Mesothelial cell of epicardium (in vitro differentiated cells): ENCODE measurements at places on chromosomes 5 and 9.

- no peak for DNase-seq
These were observed 71.6 kb downstream of the PKD2L2 start for GRCh38 chr5:137960819-137961218.

GRCh38 chr9:113640418-113640817 lies 176.9 kb downstream of the RGS3 start:
- no peak for DNase-seq

GRCh38 chr5:159907689-159908590 lies 8.3 kb upstream of the ADRA1B start:
- no peak for DNase-seq

DNA sequence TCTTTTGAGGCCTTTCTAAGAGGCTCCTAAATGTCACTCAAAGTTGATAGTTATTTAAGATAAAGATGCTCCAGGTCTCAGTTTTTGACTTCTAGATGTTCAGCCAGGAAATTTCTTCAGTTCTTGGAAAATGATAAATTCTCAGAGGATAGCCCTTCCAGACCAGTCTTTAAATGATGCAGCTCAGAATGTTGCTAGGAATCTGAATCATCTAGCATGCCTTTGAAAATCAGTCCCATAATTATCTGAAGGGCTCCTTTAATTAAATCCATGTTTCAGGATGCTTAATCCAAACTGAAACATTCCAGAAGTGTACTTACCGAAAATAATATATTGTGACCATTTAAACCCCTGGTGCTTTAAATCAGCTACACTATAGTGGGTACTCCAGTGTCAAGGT lies 107.5 kb upstream of the FBN2 start:
- no peak for DNase-seq

- no peak for DNase-seq
These were observed 19.6 kb downstream of the MFAP3 start for GRCh38 chr5:154058055-154059038.

DNA sequence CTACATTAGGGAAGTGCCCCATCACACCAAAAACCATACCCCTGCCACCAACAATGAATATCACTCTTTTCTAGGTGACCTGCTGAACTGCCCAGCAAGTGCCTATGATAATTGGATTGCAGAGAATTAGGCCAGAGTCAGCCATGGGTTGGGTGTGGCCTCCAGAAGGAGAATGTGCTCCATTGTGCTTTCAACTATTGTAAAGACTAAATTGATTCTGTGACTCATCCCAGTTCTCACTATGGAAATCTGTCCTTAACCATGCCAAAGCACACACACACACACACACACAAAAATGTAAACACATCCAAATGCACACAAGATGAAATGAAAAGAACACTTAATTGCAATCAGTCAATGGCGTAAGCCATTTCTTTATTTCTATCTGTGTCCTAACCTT lies 25.7 kb downstream of the DRD1 start:
- no peak for DNase-seq

- no peak for DNase-seq
These were observed 8.0 kb upstream of the GSN start for GRCh38 chr9:121259935-121260334.

GRCh38 chr9:19379697-19380046 lies 364 bp downstream of the RPS6 start:
- DNase-seq: no peak

DNA sequence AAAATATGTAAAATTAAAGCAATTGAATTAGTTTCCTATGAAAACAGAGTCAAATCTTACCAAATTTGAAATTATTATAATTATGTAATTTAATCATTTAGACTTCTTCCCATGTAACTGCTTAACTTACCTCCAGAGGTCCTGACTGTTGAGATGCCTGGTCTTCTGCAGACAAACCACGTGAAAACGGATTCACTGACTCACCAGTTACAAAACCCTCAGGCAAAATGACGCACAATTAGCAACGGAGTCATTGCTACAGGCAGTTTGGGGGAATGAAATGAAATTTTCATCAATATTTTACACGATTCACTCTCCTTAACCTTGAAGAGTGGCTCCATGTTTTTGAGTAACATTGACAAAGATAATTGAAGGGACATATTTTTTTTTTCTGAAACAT lies 460.8 kb downstream of the MTRR start:
- no peak for DNase-seq

DNA sequence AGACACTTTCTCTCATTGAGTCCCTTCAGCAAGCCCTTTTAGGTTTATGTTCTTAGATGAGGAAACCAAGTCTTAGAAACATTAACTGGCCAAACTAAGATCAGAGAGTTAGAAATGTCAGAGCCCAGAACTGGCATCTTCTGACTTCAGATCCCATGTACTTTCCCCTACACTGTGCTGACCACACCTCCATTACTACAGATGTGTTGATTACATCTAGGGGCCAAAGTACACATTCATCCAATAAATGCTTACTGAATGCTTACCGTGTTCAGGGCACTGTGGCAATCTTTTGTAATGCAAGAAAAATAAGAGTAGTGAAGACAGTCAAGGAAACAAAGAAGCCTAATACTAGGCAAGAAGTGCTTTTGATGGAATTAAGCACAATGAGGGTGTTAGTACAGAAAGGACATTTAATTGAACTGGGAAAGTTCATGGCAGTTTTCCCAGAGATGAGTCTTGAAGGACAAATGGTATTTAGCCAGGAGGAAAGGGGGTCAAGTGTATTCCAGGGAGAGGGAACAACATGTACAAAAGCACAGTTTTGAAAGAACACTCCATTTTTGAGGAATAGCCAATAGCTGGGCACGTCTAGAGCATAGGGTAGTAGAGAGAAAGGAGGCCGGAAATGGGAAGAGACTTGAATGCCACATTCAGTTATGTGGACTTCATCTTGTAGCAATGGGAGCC lies 89.7 kb upstream of the CDKN2B start:
- no peak for DNase-seq

DNA sequence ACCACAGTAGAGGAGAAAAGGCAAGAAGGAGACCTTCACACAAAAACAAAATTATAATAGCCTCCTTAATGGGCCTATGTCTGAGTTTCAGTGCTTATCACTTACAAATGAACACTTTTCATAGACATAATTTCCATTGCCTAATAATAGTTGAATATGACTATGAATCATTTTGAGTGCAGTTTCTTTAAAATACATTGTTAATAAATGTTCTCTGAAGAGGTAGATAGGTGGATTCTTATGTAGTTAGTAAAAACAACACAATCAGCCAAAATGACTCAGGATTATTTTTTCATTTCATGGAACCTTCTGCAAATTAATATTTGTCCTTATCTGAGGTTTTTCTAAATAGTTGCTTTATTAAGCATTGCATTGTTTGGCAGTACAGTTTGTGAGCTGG lies 45.6 kb downstream of the DAPK1 start:
- no peak for DNase-seq

GRCh38 chr5:68299575-68299974 lies 84.0 kb downstream of the PIK3R1 start:
- no peak for DNase-seq

GRCh38 chr5:151584057-151584937 lies 6.8 kb downstream of the FAT2 start:
- no peak for DNase-seq
